Activated CD8-positive, alpha-beta memory T cell treated with anti-CD3 and anti-CD28 coated beads for 24 hours (primary cell): ENCODE measurements at places on chromosomes 12 and 14.

GRCh38 chr12:120267736-120268135 is 2.2 kb upstream of the PXN start:
- DNase-seq, result no peak

GRCh38 chr12:43711348-43711747 is 47.2 kb downstream of the PUS7L start:
- no peak for DNase-seq

GRCh38 chr12:9636851-9637206 is 29.1 kb upstream of the KLRB1 start:
- no peak for DNase-seq

DNA sequence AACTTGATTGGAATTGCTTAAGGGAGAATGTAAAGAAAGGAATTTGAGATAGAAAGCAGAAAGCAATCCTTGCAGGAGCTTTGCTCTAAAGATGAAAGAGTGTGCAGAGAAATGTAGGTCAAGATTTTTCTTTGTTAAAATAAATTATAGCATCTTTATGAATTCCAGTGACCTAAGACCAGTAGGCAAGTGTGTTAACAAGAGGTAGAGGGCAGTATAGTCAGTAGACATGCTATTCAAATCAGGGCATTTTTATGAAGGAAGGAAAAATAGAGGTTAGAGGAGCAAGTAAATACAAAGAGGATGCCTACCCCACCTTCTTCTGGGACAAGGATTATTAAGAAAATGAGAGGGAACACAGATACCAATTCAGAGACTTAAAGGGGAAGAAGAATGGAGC is 148.5 kb downstream of the PLCZ1 start:
- DNase-seq, result no peak

- DNase-seq, result no peak
These were observed 3.6 kb downstream of the YBX3 start for GRCh38 chr12:10719482-10719881.

DNA sequence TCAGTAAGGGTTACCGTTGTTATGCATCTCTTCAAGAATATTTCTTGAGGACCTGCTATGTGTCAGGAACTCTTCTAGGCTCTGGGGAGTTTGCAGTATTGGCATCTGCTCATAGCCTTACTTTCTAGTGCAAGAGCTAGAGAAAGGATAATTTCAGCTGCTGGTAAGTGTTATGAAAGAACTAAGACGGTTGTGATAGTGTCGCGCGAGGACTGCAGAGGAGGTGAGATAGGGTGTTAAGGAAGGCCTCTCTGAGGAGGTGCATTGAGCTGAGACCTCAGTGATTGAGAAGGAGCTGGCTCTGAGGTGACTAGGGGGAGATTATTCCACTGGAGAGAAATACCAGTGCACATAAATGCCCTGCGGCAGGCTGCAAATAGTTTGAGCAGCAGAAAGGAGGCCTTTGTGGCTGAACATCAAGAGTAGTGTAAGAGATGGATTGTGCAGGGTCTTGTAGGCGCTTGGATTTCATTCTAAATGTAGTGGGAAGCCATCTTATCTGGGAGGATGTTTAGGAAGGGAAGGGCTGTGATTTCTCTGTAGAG is 824 bp downstream of the DDX55 start:
- no peak for DNase-seq

- DNase-seq, result no peak
These were observed 136.2 kb downstream of the MED13L start for GRCh38 chr12:116141110-116141832.

GRCh38 chr14:95896498-95897135 is 20.0 kb downstream of the TUNAR start:
- no peak for DNase-seq

- no peak for DNase-seq
These were observed 1.4 kb downstream of the SNRPF start for GRCh38 chr12:95859947-95860850.

DNA sequence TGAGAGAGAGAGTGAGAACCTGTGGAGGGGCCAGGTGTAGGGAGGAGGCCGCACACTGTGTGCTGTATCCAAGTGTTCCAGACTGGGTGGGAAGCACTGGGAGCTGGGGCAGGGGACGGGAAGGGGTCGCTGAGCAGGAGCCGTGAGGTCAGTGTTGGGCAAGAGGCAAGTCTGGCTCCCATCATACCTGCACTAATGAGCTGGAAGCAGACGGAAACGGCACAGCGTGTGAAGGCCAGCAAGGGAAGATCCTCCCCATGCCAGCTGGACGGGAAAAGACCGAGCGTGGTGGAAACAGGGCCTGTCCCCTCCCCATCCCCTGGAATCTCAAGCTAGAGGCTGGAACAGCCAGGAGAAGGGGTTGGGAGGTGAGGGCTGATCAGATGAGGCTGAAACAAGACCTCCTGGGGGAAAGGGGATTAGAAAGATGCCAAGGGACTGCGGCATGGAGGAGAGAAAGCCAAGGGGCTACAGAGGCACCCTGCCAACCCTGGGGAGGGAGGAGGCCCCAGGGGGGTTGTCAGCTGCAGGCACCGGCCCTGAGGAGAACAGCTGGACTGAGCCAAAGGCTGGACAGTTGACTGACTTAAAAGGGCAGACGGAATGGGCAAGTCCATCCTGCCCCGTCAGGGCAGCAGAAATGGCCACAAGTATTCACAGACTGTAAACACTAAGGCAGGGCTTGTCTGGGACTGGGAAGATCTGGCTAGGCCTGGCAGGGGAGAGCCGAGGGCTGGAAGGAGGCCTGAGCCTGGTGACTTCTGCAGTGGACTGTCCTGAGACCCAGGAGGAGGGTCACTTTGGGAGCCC is 19.0 kb upstream of the LTBP2 start:
- no peak for DNase-seq

- no peak for DNase-seq
These were observed 176.6 kb downstream of the FOXN3 start for GRCh38 chr14:89240414-89240813.

- DNase-seq, result no peak
These were observed 631.7 kb downstream of the RPS29 start for GRCh38 chr14:48954446-48954845.

GRCh38 chr12:16220120-16220519 is 57.4 kb downstream of the SLC15A5 start:
- no peak for DNase-seq

DNA sequence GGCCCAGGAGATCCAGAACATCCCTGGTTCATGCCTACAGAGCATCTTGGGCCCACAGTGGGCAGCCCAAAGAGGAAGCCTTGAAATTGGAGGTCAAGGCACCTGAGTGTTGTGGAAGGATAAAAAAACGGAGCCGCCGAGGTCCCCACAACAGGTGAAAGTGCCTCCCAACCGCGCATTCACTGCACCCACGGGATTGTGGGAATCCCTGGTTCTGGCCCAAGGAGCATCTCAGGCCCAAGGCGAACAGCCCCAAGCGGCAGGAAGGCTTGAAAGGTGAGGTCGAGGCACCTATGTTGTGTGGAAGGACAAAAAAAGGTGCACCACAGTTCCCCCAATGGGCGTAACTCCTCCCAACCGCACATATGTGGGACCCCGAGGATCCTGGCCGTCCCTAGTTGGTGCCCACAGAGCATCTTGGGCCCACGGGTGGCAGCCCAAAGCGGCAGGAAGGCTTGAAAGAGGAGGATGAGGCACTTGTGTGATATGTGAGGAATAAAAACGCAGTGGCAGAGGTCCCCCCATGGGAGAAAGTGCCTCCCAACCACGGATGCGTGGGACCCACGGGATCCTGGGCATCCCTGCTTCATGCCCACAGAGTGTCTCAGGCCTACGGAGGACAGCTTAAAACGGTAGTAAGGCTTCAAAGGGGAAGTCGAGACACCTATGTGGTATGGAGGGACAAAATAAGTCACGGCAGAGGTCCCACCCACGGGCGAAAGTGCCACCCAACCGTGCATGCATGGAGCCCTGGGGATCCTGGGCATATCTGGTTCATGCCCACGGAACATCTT is 583.9 kb downstream of the ALG10 start:
- no peak for DNase-seq

DNA sequence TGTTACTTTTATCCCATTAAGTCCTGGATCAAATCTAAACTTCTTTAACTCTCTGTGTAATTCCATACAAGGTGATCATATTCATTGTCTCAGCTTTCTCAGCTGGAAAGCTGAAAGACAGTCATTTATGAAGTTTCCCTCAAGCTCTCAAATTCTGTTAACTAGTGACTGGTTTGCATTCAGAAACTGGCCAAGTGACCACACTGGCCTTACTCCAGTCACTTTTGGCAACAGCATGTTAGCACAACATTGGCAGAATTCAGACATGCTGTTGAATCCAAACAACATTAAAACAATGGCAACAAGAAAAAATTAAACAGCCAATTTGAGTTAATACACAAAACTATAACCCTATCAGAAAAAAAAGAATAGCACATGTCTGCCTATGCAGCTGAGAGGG is 343.3 kb downstream of the MDGA2 start:
- DNase-seq, result no peak

DNA sequence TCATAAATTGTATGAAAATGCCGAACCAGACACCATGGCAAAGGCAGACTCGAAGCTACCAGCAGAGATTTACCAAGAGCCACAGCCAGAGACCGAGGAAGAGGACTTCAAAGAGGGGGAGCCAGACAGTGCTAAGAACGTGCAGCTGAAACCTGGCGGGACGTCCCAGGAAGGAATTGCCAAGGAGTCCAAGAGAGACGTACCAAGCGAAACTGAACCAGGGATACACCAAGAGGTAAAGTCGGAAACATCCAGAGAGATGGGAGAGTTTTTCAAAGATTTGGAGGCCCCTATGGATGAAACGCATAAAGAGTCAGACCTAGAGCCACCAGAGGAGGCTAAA is 294 bp downstream of the SAMD15 start:
- DNase-seq, result no peak

- no peak for DNase-seq
These were observed 11.2 kb upstream of the HOXC13 start for GRCh38 chr12:53927220-53928029.
